ENCODE measurements at places on chromosomes 2 and 18. TPM values are rescaled to one million over a fixed set of nuclear protein-coding genes. Genes with fewer than 3 reads are reported as not detected.
A peak's percentile ranks its signal among the peaks of the same experiment; 100 is the strongest.

DNA sequence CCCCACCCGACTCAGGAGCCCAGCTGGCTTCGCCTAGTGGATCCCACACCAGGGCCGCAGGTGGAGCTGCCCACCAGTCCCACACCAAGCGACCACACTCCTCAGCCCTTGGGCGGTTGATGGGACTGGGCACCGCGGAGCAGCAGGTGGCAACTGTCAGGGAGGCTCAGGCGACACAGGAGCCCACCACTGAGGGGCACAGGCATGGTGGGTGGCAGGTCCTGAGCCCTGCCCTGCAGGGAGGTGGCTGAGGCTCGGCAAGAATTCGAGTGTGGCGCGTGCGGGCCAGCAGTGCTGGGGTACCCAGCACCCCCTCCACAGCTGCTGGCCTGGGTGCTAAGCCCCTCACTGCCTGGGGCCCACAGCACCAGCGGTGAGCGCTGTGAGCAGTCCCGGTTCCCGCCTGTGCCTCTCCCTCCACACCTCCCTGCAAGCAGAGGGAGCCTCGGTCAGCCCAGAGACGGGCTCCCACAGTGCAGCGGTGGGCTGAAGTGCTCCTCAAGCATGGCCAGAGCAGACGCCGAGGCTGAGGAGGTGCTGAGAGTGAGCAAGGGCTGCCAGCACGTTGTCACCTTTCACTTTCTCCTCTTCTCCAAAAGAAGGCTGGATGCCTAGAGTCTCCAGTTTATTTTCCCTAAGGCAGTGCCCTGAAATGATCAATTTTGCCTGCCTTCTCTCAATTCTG, 1440.7 kb upstream of the ZEB2 start:
- no peak for DNase-seq

DNA sequence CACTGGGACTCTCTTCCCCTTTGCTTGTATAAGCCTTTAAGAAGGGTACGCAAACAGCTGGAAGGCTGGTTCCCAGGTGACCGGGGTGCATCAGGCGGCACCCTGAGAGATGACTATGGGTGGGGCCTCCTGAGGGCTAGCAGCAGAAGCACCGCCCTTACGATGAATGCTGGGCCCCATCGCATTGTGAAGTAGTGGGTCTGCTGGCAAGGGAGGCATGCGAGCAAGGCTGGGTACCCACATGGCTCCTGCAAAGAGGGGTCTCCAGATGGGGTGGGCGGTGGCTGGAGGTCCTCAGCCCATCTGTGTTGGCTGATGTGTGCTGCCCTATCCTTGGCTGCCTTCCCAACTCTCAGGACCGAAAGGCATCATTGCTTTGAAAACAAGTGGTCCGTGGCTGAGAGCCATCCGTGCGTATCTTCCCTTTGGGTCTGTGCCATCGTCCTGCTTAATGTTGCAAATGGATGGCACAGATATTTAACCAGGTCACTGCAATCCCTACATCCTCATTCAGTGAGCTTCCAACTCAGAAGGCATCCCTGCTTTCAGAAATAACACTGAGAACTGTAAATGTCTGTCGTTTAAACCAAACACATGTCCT, 83.5 kb upstream of the GPC1 start:
- DNase-seq: peak; percentile 71

- DNase-seq: no peak
Observed at GRCh38 chr2:170122883-170123547, 54.9 kb upstream of the MYO3B start.

The SLC9A4 gene
- 0.14 TPM for total RNA-seq

The ACMSD gene
- total RNA-seq: not detected

The MEMO1 gene
- 44.7 TPM for total RNA-seq
